NCI-H2171 (cell line): ENCODE measurements at places on chromosomes 2 and 18.

GRCh38 chr2:176496761-176497160 lies 227.5 kb downstream of the MTX2 start:
- DNase-seq: no peak

DNA sequence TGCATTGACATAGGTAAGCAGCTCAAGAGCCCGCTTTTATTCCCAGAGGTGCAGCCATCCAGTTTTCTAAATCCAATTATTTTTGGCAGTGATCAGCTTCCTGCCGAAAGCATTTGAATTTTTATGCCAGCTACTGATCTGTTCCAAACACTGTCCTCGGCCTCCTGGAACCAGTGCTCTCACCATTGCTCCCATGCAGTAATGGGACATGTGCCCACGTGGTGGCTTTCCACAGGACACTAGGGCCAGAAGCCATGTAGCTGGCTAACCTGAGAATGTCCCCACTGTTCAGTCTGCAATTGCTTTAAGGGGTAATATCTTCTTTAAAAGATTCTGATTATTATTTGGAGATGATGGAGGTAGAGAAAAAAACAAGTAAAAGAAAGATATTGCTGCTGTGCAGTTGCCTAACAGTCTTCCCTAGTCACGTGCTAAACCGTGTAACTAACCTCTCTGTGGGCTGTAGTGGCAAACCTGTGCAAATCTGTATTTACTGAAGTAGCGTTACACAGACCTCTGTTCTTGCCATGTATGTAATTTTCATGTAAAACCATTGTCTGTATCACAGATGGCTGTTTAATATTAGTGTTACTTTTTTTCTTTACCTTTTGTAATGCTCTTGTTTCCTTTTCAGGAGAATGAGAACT lies 13.0 kb downstream of the GRHL1 start:
- DNase-seq: no peak

DNA sequence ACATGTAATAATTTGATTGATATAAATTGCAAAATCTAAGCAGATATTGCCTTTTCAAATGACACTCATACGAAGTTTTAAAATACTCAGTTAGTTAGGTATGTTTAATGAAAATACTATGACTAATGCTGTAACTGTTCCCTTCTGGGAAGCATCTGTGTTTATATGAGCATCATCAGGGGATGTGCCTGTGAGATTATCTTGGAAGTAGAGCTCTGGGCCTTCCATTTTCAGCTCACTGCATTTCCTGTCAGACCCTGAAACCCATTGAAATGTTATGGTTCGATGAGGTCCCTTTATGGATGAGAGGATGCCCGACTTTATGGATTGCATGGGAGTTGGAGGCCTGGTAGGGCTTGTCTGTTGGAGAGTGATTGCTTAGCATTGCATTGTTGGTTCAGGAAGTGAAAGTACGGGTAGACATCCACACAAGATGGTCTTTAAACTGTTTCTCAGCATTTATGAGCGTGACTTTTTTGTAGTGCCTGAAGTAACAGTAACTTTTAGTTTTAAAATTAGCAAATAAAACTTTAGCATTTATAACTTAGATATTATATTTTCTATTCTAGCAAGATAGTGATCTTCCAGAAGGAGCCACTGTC lies 28.7 kb downstream of the ELP2 start:
- no peak for DNase-seq

DNA sequence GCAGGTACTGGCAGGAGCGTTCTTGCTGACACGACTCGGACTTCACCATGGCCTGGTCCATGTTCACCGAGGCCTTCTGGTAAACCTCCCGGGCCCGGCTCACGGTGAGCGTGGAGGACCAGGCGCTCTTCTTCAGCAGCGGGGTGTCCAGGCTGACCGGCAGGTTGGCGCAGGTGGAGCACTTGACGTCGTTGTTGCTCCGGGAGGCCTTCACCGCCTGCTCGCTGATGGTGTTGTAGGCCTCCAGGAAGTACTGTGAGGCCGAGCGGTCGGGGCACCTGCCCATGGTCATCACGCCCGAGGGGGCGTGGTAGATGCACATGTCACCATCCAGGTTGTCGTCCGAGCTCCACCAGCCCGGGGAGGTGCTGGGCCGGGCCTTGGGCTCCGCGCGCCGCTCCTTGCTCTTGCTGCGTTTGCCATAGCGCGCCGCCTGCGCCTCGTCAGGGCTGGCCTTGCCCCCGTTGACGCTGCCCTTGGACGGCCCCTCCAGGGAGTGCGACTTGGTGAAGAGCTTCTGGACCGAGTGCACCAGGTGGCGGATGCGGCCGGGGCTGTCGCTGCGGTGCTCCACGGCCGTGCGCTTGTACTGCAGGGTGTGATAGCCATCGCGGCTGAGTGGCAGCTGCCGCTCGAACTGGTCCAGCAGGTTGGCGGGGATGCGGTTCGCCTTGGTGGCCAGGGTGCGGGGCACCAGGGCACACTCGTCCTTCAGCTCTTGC lies 429.3 kb downstream of the TGIF1 start:
- no peak for DNase-seq

DNA sequence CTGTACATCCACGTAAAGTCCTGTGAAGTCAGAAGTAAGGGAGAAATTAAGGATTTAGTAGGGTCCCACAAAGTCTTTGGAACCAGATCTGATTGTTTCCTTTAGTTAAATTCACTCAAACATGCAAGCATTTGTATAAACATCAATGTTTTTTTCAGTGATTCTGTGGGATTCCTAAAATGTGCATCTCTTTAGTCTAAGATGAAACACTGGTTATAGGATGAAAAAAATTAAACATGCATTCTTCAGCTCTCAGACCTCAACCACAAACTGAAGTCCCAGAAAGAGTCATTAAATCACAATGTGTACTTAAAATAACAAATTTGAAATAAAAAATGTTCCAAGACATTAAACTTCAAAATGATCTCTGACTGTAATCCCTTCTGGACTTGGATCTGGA lies 76.5 kb upstream of the APCDD1 start:
- DNase-seq: no peak

DNA sequence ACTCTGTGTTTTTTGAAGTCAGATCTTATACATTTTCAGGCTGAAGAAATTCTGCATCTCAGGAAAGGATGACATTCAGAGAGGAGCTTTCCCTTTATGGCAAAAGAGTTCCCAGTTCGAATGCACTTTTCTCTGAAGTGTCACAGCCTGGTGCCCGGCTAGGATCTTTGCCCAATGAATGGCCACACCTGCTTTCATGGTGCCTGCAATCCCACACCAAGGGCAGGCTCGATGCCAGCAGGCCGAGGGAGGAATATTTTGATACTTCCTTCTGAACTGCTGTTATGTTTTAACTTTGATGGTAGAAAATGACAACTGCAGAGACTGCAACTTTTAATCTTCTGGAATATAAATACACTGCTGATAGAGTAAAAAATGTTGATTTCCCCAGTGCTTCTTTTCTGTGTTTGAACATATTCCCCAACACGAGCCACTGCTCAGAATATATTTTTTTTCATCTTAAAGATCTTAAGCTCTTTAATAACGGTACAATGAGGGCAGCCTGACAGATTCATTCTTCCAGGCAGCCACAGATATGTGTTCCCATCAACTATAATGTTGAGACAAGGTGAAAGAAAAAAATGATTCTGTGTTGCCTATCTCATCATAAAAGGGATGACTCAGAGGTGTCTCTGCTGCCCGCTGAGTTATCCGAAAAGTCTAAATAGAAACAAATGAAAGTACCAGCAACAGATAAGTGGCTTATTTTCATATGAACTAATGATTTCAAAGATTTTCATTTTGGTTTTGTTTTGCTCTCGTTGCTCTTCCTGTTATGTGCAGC lies 848.5 kb downstream of the DCDC2C start:
- no peak for DNase-seq

DNA sequence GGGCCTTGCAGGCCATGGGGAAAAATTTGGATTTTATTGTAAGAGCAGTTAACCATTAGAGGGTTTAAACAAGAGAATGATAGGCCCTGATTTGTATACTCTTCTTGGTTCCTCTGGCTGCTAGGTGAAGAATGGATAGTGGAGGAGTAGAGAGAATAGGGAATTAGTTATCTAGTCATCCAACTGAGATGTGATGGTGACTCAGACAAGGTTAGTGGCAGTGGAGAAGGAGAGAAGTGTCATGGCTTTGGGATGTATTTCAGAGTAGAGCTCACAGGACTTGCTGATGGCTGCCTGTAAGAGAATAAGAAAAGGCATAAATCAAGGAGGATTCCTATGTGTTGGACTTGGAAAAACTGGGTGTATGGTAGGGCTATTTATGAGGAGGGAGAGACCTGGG lies 169.4 kb downstream of the PLCL1 start:
- no peak for DNase-seq

GRCh38 chr2:238127165-238128060 lies 11.1 kb upstream of the KLHL30 start:
- no peak for DNase-seq

GRCh38 chr18:58989184-58989759 lies 124.6 kb downstream of the ZNF532 start:
- no peak for DNase-seq

GRCh38 chr2:64975232-64975821 lies 13.9 kb upstream of the SLC1A4 start:
- no peak for DNase-seq

- peak; percentile 53 for DNase-seq
Measured at GRCh38 chr2:95526360-95527341, 42.1 kb upstream of the TRIM43B start.

DNA sequence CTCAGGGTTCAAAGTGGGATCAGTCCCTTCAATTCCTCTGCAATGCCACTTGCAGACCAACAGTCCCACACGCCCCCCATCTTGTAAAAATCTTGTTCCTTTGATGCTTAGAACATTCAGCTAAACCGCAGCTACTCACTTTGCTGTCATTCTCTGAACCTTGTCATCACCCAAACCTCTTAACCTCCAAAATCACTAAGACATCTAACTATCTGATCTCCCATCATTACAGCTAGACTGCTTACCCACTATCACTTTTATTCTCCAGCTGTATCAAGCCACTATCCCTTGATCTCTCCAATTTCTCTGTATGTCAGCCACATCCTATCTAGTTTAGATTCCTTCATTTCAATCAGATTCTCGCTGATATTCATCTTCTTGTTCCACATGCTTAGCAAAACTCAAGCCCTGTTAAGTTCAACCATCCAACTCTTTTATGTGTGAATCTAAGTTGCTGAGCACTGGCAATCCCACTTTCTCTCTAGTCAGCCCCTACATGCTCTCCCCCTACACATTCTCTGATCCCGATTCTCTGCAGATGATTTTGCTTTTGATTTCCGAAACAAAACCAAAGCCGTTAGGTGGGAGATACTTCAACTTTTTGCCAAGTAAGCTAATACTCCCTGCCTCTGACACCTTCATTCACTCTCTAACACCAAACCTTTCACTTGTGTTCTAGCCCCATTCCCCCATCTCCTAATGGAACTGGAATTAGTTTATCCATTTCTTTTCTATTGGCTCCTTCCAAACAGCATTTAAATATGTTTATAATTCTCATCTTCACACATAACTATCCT lies 4.6 kb downstream of the GTF3C2 start:
- DNase-seq: no peak

DNA sequence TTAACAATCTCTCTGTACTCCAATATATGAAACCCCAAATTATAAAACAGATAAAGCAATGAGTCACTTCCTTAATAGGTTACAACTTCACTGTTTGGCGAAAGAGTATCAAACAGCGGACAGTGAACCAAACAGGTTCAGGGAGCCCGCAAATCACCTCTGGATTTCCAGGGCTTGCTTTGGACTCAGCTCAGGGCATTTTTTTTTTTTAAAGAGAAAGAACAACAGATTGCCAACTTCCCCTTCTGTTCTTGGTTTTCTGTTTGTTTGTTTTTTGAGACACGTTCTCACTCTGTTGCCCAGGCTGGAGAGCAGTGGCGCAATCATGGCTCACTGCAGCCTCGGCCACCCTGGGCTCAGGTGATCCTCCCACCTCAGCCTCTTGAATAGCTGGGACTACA lies 52.7 kb downstream of the ABCB11 start:
- no peak for DNase-seq

DNA sequence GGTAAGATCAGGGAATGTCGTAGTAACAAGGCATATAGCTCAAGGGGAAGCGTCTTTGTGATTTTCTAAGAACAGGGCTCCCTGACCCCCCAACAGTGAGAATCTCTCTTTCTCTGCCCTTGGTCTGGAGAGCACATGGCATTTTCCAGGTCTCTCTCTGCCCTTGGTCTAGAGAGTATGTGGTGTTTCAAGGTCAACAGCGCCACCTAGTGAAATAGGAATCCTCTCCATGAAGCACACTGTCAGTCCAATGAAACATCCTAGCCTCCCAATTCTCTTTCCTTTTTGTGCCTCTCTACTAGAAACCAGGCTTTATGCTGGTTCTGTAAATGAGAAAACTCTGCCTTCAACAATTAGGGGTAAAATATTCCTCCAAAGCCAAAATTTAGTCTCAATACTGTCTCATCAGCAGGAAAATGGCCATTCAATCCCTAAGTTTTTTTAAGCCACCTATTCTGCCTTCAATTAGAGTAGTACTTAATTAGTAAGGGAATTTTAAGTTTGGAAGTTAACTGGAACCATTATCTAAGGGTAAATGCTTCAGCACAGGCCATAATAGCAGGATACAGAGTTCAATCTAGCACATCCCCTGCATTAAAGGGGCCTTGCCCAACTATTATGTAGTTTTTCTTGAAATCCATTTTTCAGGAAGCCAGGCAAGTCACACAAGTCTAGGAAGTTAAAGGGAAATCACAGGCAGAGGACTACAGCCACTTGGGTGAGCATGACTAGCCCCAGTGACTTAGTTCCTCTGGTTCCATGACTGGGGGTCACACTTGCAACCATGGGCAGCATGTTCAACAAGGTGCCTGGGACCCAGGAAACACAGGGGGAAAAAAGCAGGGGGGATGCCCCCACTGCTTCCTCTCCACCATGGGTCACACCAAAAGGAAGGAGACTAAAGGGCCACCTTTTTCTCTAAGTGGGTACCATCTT lies 12.4 kb downstream of the DYM start:
- peak; percentile 13 for DNase-seq

DNA sequence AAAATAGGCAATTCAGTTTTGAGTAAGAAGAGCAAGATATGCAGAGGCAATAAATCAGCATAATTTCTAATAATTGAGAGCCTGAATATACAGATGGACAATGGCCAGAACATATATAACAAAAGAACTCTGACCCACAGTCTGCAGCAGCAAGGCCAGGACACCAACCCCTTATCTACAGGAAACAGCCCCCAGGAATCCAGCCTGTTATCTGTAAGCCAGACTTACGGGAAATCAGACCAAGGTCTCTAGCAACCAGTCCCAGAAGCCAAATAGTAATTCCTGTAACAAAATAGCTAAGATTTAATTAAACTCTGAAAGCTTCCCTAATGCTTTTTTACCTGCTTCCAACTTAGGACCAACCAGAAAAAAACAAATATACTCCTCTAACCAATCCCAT lies 434.5 kb upstream of the GYPC start:
- DNase-seq: no peak

DNA sequence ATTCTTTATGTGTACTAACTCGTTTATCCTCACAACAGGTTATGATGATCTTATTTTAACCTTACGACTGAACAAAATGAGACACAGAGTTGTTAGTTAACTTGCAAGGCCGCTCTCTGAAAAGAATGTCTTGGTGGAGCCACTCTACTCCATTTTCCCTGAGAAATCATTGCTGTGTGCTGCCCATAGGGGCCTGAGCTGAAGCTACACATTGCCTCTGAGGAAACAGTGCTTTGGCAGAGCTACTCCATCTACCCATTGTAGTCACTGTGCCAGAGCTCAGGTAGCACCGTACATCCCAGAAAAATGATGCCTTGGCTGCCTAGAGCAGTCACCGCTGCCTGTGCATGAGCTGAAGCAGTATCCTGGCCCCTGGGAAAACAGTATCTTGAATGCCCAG lies 61.6 kb downstream of the GULP1 start:
- no peak for DNase-seq
